NCI-H1092 (cell line): ENCODE measurements at places on chromosomes 5 and 9.

- DNase-seq: no peak
Observed at GRCh38 chr9:137250329-137251193, 525 bp upstream of the STPG3 start.

- no peak for DNase-seq
Observed at GRCh38 chr9:27094640-27095298, 14.3 kb upstream of the TEK start.

DNA sequence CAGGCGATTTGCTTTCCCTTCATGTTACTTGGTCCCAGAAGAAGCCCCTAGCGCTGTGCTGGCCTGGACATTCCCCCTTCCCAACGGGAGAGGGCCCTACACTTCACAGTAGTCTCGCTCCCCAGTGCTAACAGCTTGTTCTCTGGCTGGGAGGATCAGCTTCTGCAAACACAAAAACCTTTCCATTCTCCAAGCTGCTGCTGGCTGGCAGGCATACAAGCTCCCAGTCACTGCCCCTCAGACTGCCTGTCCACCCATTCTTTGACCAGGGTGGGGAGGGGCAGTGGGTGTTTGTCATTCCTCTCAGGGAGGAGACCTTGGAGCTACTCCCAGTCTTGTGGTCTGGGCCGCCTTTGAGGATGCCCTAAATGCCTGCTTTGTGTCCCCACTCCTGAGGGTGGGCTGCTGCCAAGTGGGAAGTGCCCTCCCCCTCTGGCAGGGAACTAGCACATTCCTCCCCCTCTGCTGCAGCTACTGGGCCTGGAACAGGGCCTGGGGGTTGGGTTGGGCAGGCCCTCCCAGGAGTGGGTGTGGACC is 20.8 kb downstream of the ENHO start:
- DNase-seq: peak; percentile 96

DNA sequence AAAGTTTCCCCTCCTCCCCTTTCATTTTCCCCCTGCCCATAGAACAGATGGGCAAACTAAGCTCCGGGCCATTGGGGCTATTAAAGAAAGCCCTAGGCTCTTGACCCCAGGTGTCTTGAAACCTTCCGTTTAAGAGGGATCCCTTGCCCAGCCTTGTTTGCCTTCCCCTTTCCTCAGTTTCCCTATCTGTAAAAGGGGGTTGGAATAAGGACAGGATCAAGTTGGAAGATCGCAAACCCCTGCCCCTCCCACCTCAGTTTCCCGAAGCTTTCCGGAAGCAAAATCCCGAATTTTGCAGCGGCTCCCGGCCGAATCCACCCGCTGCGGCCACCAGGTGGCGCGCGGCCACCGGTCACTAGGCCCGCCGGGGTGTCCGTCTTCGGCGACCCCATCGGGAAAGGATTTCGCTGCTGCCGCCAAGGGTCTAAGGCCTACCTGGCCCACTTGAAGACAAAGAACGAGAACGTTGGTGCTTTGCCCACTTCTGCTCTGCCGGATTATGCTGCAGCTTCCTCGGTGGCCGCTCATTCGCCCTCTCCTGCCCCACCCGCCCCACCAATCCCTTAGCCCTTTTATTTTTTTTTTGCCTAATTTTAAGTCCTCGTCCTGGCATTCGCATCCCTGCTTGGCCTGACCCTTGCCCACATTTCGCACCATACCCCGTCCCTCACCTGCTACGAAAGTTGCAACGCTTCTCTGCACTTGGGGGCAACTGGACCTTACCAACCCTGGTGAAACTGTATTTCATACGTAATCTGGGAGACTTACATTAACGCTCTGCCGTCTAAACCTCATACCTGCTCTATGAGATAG is 962 bp upstream of the NR6A1 start:
- peak; percentile 65 for DNase-seq

- DNase-seq: no peak
Observed at GRCh38 chr5:150397782-150398721, 14.7 kb downstream of the CD74 start.
